ENCODE measurements at places on chromosomes 1 and 21. TPM values are rescaled to one million over a fixed set of nuclear protein-coding genes. Genes with fewer than 3 reads are reported as not detected.

- no peaks in the 10 kb centered on the region for H3K27me3 ChIP-seq
- DNase-seq = no peak
- H3K4me1 ChIP-seq = peaks cover 31% of the 10 kb centered on the region
Measured at GRCh38 chr1:11657654-11658053, 3.0 kb downstream of the FBXO44 start.

DNA sequence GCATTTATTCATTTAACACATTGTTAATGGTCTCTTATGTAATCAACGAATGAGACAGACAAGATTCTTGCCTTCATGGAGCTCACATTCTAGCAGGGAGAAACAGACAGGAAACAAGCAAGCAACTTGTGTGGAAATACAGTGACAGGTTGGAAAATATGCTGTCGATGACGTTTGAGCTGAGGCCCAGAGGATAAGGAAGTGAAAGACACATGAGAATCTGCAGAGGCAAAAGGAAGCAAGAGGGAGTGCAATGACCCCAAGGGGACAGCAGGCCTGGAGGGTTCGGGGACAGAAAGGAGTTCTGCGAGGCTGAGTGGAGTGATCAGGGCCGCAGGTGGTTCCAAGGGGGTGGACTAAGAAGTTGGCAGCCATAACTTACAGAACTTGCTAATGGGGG is 60.6 kb upstream of the AKT3 start:
- no peak overlapping the region for H3K4me3 ChIP-seq
- no peaks in the 10 kb centered on the region for H3K36me3 ChIP-seq
- H3K27me3 ChIP-seq = no peaks in the 10 kb centered on the region
- no peaks in the 10 kb centered on the region for H3K4me1 ChIP-seq
- no peak overlapping the region for H3K27ac ChIP-seq
- no peak for DNase-seq

- no peaks in the 10 kb centered on the region for H3K36me3 ChIP-seq
- H3K27me3 ChIP-seq = no peaks in the 10 kb centered on the region
- peaks cover 17% of the 10 kb centered on the region for H3K4me1 ChIP-seq
- no peak for DNase-seq
- no peak overlapping the region for H3K27ac ChIP-seq
- H3K4me3 ChIP-seq = no peak overlapping the region
Measured at GRCh38 chr1:207040181-207040533, 7.6 kb upstream of the C1orf116 start.

ANKRD35 gene
- 5.8 TPM for polyA plus RNA-seq

SPATA1 gene
- polyA plus RNA-seq = not detected

DNA sequence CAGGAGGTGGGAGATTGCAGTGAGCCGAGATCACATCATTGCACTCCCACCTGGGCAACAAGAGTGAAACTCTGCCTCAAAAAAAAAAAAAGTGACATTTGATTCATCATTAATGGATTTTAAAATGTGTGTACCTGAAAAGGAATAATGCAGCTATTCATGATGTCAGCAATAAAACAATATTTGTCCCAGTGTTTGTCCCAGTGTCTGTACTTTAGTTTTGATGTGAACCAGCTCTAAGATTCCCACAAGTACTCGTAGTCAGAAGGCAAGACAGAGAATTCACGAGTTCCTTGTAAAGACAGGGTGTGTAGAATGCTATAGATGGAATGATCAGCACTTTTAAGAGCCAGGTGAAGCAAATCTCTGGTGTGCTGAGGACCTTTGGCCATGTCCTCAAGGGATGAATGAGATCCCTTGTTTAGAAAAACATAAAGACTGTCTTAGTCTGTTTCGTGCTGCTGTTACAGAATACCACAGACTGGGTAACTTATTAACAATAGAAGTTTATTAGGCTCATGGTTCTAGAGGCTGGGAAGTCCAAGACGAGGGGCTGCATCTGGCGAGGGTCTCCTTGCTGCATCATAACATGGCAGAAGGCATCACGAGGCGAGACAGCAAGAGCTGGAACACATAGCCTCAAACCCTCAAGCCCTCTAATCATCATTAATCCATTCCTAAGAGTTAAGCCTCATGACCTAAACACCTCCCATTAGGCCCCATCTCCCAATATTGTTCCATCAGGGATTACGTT is 12.0 kb upstream of the TMPRSS2 start:
- H3K4me1 ChIP-seq = peaks cover 12% of the 10 kb centered on the region
- H3K36me3 ChIP-seq = no peaks in the 10 kb centered on the region
- no peak for DNase-seq
- H3K27me3 ChIP-seq = no peaks in the 10 kb centered on the region
- H3K27ac ChIP-seq = no peak overlapping the region

FABP3 gene
- 43.0 TPM for polyA plus RNA-seq

DNA sequence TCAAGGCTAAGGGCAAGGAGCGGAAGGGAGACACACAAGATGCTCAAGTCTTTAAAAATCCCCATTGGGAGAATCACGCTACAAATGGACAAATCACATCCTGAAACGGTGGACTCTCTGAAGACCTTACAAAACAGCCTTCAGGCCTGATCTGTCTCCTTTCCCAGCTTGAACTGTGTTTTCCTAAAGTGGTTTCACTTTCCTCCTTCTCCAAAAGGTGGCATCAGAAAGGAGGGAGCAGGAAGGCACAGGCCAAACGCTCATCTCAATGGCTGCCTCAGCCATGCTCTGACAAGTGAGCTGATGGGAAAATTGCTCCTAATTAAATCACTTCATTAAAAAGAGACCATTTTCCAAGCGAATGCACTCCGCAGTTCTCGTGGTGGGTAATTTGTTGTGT is 47.7 kb downstream of the UTP25 start:
- no peak for DNase-seq
- no peak overlapping the region for H3K27ac ChIP-seq
- H3K4me1 ChIP-seq = no peaks in the 10 kb centered on the region
- H3K27me3 ChIP-seq = no peaks in the 10 kb centered on the region

GRCh38 chr1:23759277-23759676 is 16.0 kb downstream of the ELOA start:
- DNase-seq = no peak
- peaks cover 17% of the 10 kb centered on the region for H3K4me1 ChIP-seq
- H3K27me3 ChIP-seq = no peaks in the 10 kb centered on the region
- no peak overlapping the region for H3K4me3 ChIP-seq
- peaks cover 72% of the 10 kb centered on the region for H3K36me3 ChIP-seq
- H3K27ac ChIP-seq = no peak overlapping the region

SERTAD4 gene
- polyA plus RNA-seq = 3.7 TPM

ROR1 gene
- 2.2 TPM for polyA plus RNA-seq

TTC22 gene
- 17.2 TPM for polyA plus RNA-seq

GRCh38 chr1:65958561-65959350 is 166.1 kb downstream of the PDE4B start:
- no peaks in the 10 kb centered on the region for H3K4me1 ChIP-seq
- DNase-seq = peak; percentile 79
- no peaks in the 10 kb centered on the region for H3K36me3 ChIP-seq
- no peak overlapping the region for H3K27ac ChIP-seq
- H3K4me3 ChIP-seq = no peak overlapping the region
